Posterior cingulate gyrus (tissue), 11 donors: ENCODE measurements at places on chromosomes 16 and 17.

- no peak for DNase-seq
Measured at GRCh38 chr17:65181237-65182061, 44.3 kb downstream of the RGS9 start.

- DNase-seq = no peak
Measured at GRCh38 chr16:4339455-4339854, 11.7 kb downstream of the PAM16 start.

DNA sequence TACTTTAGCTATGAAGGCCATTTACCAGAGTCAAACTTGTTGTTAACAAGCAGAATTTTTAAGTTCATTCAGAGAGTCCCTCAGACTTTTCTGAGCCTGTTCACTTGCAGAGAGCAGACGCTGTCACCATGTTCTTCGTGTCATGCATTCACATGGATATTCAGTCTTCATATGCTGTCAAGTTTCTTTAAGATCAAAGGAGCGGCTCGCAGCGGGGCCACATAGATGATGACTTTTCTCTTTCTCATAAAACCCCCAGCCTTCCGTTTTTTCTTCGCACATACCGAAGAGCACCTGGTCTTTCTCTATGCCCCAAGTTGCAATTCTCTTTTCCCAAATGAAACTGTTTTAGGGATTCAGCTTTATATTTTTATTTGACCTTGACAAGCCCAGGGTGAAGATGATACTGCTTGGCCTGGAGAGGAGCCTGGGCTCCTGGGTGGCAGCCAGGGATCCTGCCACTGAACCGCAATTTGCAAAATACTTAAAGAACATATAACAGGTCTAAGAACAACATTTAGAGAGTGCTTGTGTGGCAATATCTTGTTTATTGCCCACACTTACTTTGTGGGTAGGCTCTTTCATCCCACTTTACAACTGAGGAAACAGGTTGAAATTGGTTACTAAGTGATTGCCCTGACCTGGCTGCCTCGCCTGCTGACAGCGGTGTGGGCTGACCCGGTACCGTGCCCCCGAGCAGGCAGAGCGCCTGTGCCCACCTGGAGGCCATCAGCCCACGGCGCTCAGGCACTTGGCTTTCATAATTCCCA is 22.9 kb downstream of the SEC14L1 start:
- no peak for DNase-seq

GRCh38 chr17:60832151-60832585 is 154.5 kb downstream of the BCAS3 start:
- no peak for DNase-seq

- no peak for DNase-seq
Measured at GRCh38 chr16:18055411-18055916, 281.1 kb downstream of the NPIPA8 start.

- DNase-seq = no peak
Measured at GRCh38 chr16:14284371-14284770, 213.3 kb downstream of the MRTFB start.

GRCh38 chr17:42883802-42884558 is 16.6 kb upstream of the G6PC1 start:
- no peak for DNase-seq

DNA sequence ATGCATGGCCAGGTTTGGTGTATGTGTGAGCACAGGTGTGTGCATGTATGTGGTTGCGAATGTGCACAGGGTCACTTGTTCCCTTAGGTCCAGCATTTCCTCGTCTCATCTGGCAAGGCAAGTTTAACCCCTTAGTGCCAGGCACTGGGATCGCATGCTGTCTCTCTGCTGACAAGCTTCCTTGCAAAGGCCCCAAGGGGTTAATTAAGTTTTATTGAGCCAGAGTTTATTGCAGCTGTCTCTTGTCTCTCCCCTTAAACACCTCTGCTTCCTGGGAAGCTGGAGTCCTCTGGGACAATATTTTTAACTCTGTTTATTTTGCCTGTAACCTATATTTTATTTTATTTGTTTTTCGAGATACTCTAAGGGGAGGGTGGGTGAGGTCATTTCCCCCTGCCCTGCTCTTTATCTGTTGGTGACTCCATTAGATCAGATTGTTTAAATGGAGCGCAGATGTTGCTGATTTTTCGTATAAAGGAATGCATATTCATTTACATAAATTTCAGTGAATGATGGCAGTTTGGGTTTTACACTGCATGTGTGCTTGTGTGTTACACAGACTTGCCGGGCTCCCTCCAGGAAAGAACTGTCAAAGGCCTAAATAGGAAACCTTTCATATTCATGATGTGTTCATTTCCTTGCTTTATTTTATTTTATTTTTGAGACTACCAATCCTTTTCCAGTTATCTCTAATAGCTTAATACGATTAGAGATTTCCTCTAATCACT is 99.7 kb downstream of the CBLN1 start:
- no peak for DNase-seq

DNA sequence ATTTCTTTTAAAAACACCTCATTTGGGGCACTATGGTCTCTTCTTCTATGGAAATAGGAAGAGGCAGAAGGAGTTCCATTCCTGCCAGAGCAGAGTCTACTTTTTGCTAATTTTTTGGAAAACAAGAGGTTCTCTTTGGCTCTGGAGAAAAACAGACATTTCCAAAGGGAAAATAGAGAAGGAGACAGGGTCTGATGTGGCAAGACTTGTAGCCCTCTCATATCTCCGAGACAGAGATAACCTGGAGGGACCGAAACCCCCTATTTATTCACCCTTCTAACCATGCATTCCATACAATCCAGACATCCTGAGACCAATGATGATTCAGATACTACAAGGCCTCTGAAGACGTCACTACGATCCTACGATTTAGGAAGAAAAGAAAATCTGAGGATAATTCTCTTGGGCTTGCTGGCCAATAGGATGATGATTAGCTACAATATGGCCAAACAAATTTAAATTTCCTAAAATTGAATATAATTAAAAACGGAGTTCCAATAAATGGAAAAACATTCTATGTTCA is 70.2 kb downstream of the HIC1 start:
- DNase-seq = no peak

DNA sequence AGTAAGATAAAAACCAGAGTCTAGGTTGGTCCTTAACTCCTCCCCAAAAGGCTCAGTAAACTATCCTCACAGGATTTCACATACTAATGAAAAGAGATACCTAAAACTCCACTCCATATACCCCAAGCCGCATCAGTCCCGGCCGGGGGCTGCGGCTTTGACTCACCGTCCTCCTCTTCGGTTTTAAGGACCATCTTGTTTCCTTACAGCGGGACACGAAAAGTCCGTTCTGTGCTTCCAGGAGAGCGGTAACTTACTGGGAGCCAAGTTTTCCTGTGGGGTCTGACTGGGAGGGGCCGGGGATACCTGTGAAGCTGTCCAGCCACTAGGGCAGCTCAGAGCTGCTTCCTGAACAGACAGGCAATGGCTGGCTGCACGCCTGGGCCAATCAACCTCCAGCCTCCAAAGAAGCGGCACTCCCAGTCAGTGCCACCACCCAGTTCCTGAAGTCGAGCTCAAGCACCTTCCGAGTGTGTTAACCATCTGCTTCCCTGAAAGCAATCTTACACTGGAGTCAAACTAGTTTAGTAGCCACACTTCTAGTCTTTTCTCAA is 45.5 kb downstream of the CYTH1 start:
- no peak for DNase-seq

GRCh38 chr17:38324772-38325171 is 19.0 kb downstream of the GPR179 start:
- DNase-seq = no peak

GRCh38 chr17:13074026-13074425 is 56.2 kb upstream of the ELAC2 start:
- no peak for DNase-seq

DNA sequence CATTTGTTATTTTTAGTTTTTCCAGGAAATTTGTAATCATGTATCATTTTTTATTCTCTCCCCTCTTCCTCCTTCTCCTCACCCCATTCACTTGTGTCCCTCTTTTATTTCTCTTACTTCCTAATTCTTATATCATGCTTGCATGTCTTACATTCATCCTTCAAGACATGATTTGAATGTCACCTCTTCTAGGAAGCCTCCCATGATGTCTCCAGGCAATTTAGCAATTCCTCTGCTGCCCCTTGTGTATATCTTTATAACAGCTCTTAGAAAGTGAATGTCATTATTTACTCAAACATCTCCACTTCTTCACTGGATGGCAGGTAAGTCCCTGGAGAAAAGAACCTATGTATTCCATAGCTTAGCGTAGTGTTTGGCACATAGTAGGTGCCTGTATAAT is 7.8 kb downstream of the HNF1B start:
- no peak for DNase-seq

DNA sequence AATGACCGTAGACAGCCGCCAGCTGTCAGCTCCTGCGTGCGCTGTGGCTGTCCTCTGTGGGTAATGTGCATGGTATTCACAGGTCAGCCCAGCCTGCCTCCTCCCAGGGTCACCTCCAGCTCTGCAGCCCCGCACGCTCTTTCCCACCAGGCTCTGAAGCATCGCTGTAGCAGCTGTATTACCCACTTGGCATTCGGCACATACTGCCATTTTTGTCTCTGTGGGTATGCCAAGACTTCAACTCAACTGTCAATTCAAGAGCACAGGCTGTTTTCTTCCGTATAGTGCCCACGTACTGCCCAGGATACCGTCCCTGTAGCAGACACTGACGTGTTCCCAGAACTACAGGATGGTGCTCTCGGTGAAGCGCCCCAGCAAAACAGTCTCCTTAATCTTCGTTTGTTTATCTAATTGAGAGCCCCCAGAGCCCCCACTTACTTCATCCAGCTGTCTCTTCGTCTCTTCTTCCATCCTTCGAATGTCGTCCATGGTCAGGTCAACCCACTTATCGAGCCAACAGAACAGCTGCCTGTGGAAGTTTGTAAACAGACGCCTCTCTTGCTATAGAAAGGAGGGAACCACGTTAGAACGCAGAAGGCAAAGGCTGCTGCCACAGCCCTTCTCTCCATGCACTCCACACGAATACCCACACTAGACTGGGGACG is 17.4 kb upstream of the INPP5K start:
- DNase-seq = no peak

- no peak for DNase-seq
Measured at GRCh38 chr17:42098730-42099399, 592 bp upstream of the ZNF385C start.

- DNase-seq = peak; percentile 67
Measured at GRCh38 chr17:77465358-77466041, 324.7 kb downstream of the SEC14L1 start.

DNA sequence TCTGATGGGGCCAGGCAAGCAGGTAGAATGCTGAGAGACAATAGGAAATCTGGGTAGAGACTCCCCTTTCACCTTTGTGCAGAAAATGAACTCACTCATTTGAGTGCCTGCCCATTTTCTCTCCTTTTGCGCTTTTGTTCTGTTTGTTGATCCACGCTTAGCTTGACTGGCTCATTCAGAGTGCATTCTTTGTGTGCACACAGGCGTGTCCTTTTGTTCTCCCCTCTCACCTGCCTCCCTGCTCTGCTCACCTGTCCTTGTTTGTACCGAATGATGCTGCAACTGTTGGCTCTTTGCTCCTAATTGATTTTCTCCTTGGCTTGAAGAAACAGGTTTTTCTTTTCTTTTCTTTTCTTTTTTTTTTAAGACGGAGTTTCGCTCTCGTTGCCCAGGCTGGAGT is 15.8 kb downstream of the PGS1 start:
- no peak for DNase-seq
